ENCODE measurements at places on chromosomes 1 and 21. TPM values are rescaled to one million over a fixed set of nuclear protein-coding genes. Genes with fewer than 3 reads are reported as not detected.

DNA sequence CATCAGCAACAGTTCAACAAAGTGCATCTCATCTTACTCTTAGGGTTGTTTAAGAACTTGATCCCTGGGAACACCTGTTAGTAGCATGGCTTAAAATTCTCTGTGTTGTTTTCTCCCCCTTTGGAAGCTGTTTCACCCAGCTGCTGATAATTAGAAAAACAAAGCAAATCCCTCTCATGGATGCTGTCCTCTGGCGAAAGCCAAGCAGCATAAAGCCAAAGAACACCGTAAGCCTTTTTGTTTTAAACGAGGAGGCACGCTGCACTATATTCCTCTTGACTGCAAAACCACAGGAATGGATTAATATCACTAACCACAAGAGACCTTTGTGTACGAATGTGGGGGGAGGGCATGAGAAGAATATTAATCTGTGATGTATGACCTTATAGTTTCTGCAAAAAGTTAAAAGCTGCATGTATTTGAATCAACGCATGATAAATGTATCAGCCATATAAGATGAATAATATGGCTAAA is 923.2 kb downstream of the LTN1 start:
- no peak for DNase-seq

DNA sequence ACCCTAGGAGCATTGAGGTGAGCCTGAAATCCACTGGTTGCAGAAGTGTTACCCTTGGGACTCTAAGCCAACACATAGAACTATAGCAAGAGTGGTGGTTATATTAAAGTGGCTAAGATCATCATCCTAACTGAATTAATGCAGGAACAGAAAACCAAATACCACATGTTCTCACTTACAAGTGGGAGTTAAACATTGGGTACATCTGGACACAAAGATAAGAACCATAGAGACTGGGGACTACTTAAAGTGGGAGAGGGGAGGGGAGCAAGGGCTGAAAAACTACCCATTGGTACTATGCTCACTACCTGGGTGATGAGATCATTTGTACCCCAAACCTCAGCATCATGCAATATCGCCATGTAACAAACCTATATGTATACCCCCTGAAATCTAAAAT is 100.0 kb downstream of the SLC25A24 start:
- no peak for DNase-seq

LIPI gene
- not detected for total RNA-seq

RGS16 gene
- total RNA-seq, result 6.2 TPM
